ENCODE measurements at places on chromosomes 5 and 9.

DNA sequence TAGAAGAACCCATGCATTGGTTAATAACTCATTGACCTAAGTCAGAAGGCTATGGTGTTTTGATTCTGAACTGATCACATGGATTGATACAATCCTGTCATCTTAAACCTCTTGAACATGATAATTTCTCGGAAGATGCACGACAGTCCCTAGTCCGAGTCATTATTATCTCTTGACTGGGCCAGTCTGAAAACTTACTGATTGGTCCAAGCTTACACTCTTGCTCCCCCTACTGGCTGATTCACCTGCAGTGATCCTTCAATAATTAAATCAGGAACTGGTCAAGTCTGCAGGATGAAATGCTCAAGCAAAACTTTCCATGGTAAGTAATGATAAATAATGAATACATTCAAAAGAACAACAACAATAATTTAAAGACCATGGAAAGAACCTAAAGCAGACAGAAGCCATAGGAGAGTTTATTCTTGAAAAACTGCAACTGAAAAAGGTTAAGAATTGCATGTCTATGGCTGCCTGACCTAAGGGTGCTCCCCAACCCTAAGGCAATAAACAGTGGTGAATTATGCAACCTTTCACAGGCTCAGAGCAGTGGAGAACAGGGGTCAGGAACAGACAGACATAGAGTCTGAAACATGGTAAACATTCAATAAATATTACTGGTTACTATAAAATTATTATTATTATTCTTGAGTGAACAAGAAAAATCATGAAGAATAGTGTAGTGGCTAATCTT lies 79.3 kb downstream of the BRINP1 start:
- peak; percentile 19 for DNase-seq

GRCh38 chr9:91025856-91026255 lies 224.2 kb downstream of the SYK start:
- DNase-seq: no peak

DNA sequence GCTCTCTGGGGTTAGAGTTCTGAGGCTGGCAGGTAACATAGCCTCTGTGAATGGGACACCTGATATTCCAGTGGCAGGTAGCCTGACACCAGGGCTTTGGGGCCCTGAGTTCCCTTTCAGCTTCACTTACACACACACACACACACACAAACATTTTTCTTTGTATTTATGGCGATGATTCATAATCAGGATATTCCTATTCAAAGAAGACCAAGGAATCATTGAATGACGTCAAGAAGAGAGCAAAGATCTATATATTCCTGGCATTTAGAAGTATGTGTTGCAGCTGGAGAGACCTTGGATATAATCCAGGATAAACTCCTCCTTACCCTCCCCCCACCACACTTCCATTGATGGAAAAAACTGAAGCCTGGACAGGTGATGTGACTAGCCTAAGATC lies 7.9 kb upstream of the ENTREP1 start:
- no peak for DNase-seq

- DNase-seq: no peak
These were observed 63.7 kb upstream of the FAM120A start for GRCh38 chr9:93387791-93388190.

DNA sequence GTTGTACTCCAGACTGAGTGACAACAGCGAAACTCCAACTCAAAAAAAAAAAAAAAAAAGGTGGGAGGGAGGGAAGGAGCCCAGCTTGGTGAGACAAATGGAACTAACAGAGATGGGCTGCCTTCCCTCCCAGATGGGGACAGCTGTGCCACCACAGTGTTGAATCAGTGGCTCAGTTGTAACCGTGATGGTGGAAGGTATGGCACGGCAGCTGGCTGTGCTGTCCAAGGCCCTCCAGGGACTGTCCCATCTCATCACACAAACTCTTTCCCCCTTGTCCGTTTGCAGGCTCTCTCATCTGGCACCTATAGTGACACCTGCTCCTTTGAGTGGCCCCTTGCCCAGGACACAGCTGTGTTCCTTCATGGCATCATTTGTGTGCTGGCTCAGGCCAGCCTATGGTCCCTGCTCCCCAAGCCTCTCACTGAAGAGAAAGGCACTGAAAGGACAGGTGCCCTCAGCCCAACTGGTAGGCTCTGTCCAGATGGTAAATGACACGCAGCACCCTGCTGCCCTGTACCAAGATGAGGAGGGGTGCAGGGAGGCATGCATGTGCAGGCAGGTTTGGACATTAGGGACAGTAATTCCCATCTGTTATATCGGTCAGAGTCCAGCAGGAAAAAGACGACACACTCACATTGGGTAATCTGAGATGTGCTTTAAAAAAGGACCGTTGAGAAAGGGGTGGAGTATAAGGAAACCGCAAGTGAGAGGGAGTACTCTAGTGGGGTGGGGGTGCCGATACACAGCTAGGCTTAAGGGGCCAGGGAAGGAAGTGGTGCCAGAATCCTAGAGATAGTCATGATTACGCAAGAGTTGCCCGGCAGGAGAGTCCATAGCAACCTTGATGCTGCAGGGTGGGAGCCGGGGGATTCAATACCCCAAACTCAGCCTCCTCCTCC lies 4.3 kb downstream of the SMIM33 start:
- peak; percentile 51 for DNase-seq

- no peak for DNase-seq
These were observed 25.0 kb upstream of the PALM2AKAP2 start for GRCh38 chr9:109755040-109755439.

DNA sequence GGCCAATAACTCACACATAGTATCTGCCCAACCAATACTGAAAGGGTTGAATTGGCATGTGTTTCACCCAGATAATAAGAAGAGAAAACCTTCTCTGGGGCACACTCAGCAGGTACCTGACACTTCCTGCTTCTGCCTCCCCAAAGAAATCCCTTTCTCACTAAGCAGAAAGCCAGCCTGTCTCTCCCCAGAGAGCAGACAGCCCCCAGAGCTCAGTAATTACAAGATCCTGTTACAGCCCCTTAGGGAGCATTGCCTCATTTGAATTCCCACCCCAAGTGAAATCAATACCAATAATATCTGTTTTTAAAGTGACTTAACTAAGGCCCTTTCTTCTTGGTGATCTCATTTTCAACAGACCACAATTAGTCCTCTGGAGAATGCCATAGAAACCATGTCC lies 38.5 kb upstream of the FOXI1 start:
- no peak for DNase-seq

DNA sequence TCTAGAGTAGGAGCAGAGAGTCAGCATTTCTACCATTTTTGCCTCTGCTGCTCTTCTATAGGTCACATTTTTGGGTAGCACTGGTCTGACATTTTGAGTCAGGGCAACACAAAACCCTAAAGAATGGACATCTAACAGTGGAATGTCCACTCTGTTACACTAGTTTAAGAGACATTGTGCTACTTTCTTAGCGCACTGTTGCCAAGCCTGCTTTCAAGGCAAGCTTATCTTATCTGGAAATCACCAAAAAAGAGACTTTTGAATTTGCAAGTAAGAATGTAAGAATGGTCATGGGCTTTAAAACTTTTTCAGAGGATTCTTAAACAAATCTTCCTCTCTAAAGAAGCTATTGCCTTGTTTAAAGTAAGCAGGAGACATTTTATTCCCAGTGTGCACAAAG lies 73.0 kb upstream of the STARD4 start:
- no peak for DNase-seq

GRCh38 chr5:35924950-35925722 lies 13.3 kb downstream of the CAPSL start:
- peak; percentile 43 for DNase-seq

GRCh38 chr9:2723376-2724065 lies 6.2 kb downstream of the KCNV2 start:
- no peak for DNase-seq

- DNase-seq: no peak
These were observed 10.2 kb downstream of the EXOC3 start for GRCh38 chr5:452978-453710.

- DNase-seq: no peak
These were observed 30.1 kb downstream of the ADAMTSL2 start for GRCh38 chr9:133564451-133565116.

- no peak for DNase-seq
These were observed 414.1 kb downstream of the ACTL7B start for GRCh38 chr9:108441726-108442125.

Measured in large intestine (tissue), 12 donors.